Ecto neural progenitor cell (in vitro differentiated cells): ENCODE measurements at places on chromosomes 7 and 10.
A peak's percentile ranks its signal among the peaks of the same experiment; 100 is the strongest.

- DNase-seq = no peak
Measured at GRCh38 chr7:52184006-52184703, 851.3 kb upstream of the POM121L12 start.

DNA sequence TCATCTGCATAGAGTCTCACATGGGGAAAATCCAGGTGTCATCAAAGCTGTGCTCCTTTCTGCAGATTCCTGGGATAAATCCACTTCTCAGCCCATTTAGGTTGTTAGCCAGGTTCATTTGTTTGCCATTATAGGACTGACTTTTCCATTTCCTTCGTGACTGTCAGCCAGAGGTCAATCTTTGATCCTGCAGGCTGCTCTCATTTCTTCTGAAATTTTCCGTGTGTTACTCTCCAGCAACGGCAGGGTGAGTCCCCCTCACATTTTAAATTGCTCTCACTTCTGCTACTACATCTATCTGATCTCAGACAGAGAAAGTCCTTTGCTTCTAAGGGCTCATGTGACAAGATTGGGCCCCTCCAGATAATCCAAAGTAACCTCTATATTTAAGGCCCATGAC lies 150.7 kb upstream of the BET1 start:
- no peak for DNase-seq

- DNase-seq = peak; percentile 60
Measured at GRCh38 chr7:3399858-3400257, 98.8 kb downstream of the SDK1 start.

DNA sequence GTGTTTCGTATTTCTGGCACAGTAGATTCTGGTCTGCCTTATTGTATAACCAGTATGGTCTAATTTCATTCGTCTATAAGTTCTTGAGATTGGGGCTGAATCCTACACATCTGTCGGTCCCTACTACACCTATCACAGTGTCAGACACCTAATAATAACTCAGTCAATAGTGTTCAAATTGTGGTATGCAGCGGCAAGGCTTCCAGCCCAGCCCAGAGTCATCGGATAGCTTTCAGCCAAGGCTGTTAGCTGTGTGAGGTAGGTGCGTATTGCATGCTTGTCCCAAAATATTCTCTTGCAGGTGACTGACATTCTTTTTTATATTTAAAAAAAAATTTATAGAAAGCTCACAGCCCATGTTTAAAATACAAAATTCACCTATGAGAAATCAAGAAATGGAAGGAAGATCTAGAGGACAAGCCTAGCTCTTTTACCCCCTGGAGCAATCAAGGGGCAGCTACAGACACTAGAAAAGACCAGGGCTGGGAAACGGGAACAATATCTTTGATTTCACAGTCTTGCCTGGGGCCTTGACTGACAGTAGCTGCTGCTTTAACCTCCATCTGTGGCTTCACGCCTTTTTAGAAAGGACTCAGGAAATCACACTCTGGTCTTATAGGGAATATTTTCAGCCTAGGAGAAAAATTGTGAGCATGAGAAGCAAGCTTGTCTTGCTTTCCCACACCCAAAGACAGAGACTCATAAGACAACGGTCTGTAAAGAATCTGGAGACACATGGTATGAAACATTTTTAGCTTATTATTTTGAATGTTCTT lies 9.5 kb upstream of the ASB4 start:
- no peak for DNase-seq

DNA sequence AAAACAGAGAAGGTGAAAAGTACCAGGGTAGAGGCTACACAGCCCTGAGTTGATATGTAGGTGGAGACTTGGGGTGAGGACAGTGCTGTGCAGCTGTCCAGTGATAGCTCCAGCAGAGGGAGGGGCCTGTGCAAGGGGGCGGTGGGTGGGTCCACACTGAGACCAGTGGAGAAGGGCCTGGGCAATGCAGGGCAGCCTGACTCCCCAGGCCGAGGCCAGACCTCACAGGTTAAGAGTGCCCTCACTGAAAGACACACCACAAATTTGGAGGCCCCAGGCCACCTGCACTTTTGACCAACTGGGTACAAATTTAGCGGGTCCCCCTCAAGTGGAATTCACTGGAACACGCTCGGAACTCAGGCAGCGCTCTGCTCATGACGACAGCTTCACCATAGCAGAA lies 6.7 kb upstream of the RASGEF1A start:
- no peak for DNase-seq

DNA sequence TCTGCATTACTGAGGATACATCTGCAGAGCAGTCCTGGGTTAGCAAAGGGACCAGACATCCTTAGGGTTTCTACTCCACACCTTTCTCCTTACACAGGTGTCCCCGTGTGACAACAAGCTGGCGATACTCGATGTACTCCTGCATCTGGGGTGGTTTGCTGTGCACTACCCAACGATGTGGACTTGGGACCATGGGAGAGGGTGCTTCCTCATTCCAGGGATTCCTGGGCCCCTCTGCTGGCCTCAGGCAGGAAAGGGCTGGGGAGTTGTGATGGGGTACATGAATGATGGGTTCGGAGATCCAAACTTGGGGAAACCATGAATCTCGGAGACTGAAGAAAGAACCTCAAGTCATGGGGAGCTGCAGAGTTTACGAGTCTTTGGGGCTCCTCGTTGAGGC lies 179.6 kb upstream of the GALNT17 start:
- DNase-seq = no peak

GRCh38 chr10:64159910-64160872 lies 639.0 kb downstream of the REEP3 start:
- no peak for DNase-seq

GRCh38 chr10:97229322-97230015 lies 43.7 kb upstream of the SLIT1 start:
- no peak for DNase-seq

DNA sequence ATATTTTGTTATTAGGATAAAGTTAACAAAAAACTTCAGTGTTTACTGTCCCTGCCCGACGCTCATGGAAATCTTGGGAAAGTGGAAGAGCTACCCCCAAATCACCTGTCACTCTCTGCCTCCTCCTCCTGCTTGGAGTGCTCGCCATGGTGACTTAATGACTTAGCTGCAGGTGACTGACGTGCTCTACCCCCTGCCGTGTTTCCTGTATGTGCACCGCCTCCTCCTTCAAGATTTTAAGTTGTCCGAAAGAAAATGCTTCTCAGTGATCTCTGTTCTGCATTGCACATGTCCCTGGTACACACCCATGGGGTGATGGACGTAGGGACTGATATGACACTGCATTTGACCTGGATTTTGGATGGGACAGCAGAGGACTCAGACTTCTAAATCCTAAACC lies 338.8 kb upstream of the SHH start:
- no peak for DNase-seq

GRCh38 chr10:96082748-96083147 lies 39.4 kb downstream of the CCNJ start:
- DNase-seq = no peak

GRCh38 chr7:133331861-133332260 lies 79.0 kb downstream of the EXOC4 start:
- no peak for DNase-seq

- peak; percentile 15 for DNase-seq
Measured at GRCh38 chr10:49331431-49331830, 32.5 kb downstream of the C10orf71 start.

GRCh38 chr10:65265451-65265954 lies 1660.3 kb upstream of the LRRTM3 start:
- no peak for DNase-seq

DNA sequence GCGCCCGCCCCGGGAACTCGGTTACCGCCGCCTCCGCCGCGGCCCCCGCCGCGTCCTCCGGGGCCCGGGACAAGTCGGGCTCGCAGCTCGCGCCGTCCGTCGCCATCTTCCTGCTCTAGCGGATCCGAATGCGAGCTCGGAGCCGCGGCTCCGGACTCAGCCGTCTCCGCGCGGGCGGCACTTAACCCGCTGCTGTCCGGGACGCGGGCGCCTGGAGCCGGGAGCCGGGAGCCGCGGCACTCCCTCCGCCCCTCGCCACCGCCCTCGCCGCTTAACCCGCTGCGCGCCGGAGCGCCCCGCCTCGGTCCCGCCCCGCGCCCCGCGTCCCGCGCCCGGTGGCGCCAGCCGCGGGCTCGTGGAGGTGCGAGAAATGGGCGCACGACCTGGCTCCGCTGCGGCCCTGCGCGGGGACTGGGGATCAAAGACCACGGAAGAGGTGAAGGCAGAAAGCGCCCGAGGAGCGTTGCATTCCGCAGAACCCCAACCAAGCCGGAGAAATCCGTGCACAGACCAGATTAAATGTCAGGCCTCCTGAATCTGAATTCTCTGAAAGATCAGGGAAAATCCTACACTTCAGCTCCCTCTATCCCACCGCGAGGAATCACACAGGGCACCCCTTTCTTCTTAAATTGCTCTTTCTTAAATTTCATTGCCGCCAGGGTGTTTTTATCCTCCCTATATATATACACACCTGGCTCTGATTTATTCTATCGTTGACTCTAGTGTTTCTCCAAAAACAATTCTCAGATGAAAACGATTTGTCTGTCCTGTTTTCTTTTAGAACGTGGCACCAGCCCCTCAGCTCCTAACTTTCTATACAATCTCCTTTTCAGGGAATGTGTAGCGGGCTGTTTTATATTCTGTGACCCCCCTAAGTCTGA lies at the start of gene CTTNBP2:
TSS of gene CTTNBP2 (minus strand) at position 132 of the 881 bp plus-strand sequence. CDS start at position 106, 26 bp downstream.
- DNase-seq = peak; percentile 83

DNA sequence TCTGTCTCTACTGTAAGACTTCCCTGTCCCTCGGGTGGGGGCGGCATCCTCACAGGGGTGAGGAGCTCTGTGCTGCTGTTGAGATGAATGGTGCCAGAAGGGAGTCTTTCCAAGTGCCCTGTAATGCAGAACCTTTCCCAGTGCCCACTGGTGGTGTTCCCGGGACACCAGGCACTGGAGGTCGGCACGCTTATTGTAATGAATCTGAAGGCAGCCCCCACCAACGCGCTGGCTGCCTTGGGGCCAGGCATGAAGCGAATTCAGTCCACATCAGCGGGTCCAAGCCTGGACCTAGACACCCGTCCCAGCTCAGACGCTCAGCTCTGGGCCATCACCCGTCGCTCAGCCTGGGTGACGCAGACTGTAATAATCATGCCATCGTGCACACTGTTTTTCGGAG lies 592.9 kb downstream of the DNAJB6 start:
- no peak for DNase-seq

DNA sequence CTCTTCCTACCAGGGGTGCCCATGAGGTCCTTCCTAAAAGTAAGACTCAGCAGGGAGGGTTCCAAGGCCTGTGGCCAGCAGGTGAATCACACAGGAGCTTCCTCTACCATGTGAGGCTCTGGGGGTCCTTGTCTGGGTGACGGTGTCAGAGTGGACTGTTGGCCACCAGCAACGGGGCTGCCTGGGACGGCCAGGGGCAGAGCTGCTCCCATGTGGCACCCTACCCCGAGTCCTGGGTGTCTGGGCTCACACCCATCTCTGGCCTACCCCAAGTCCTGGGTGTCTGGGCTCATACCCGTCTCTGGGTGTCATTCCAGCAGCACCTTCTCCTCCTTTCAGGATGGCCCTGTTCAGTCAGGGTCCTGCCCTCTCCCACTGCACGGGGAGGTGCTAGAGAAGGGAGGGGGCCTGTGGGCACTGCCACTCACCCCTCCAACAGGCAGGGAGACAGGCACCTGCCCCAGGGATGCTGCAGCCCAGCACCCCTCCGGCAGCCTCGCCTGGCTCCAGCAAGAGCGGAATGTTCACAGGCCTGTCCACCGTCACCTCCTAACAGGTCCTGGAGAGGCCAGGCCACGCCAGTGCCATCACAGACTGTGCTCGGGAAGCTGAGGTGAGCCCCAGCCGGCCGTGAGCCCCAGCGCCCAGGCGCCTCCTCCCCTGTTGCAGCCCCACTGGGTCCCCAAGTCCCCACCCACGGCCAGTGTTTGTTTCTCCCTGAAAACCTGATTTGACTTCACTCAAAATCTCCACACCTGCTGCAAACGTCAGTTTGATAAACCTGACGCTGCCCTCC lies 143.7 kb downstream of the PTPRN2 start:
- no peak for DNase-seq

DNA sequence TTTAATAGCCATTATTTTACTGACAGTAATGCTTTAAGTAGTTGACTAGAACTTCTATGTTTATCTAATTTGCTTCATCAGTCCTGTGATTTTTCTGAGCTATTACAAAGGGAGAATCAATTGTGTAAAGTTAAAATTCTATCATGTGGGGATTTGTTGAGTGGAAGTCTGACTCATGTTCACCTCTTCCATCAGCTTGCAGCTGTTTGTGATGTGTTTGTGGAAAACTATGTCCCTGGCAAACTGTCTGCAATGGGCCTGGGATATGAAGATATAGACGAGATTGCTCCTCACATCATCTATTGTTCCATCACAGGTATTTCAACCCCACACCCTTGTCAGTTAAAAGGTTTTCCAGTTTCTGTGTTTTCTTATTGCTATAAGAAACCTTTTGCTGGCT lies 59.9 kb downstream of the SUGCT start:
- DNase-seq = no peak

DNA sequence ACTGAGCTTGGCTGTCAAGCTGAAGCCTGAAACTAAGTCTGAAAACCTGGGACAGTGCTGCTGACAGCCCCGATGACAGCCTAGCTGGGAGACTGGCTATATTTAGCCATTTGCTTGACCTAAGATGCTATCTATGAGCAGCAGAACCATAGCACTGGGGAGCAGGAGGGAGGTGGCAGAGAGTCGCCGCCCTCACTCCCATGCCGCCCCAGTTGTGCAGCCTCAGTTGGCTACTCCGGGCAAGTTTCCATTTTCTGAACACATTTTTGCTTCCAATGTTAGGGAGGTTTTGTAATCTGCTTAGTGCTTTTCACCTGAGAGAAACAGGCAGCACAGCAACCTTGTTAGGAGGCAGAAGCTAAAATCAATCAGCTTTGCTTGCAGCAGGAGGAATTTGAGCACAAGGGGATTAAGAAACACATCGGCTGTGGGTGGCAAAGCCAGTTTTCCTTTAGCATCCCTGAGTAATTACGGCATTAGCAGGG lies 20.4 kb upstream of the C10orf71 start:
- no peak for DNase-seq

DNA sequence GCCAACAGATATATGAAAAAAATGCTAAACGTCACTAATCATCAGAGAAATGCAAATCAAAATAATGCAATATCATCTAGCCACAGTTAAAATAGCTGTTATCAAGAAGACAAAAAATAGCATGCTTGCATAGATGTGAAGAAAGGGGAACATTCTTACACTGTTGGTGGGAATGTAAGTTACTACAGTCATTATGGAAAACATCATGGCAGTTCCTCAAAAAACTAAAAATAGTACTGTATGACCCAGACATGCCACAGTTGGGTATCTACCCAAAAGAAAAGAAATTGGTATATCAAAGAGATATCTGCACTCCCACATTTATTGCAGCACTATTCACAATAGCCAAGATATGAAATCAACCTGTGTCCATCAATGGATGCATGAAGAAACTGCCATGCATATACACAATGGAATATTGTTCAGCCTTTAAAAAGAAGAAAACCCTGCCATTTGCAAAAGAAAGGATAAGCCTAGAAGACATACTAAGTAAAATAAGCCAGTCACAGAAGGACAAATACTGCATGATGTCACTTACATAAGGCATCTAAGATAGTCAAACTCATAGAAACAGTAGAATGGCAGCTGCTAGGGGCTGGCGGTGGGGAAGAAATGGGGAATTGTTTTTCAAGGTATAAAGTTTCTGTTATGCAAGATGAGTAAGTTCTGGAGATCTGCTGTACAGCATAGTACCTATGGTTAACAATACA lies 107.0 kb downstream of the PTPN20 start:
- DNase-seq = no peak

DNA sequence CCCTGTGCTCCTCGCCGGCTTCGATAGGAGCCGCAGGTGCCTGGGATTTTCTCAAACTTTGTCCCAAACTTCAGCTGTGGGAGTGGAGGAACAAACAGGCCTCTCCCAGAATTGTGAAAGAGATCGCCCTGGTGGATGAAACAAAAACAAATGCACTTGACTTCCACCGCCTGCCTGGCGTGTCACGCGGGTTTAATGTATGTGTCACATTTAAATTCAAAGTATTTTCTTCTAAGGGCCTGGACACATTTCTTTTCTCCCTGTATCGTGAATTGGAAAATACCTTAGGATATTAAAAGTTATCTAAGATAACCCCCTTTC lies 694 bp upstream of the WASL start:
- no peak for DNase-seq
